ENCODE measurements at places on chromosomes 7 and 10. TPM values are rescaled to one million over a fixed set of nuclear protein-coding genes. Genes with fewer than 3 reads are reported as not detected.

- no peak for DNase-seq
These were observed 60.8 kb upstream of the EEPD1 start for GRCh38 chr7:36092221-36092771.

Gene GPR158
- 0.07 TPM for total RNA-seq

GRCh38 chr7:111239437-111239836 lies 148.5 kb downstream of the LRRN3 start:
- no peak for DNase-seq

- DNase-seq = no peak
These were observed 69.4 kb downstream of the RNF133 start for GRCh38 chr7:122629412-122629953.

Gene RELN
- 2.9 TPM for total RNA-seq

- no peak for DNase-seq
These were observed 43.6 kb downstream of the ANKRD61 start for GRCh38 chr7:6074612-6075380.

Gene SORBS1
- 422 TPM for total RNA-seq

Gene SPACDR
- total RNA-seq = 1.8 TPM

Gene IFIT1B
- 1.1 TPM for total RNA-seq

GRCh38 chr10:95815133-95815532 lies 59.2 kb downstream of the ENTPD1 start:
- DNase-seq = no peak

Gene SEPTIN7
- total RNA-seq = 254 TPM

DNA sequence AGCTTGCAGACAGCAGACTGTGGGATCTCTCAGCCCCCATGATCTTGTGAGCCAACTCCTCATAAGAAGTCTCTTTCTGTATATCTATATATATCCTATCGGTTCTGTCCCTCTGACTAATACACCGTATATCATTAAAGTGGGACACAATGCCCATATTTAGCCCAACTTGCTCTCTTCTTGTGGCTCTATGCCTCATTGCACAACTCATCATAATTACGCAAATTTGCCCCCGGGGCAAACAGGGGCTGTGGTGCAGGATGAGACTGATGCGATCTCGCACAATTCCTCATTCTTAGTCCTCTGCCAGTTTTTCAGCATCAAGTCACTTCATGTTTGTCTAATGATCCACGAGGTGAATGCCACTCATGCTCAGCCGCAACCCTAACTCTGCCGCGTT lies 183.2 kb downstream of the PRPF18 start:
- DNase-seq = no peak

DNA sequence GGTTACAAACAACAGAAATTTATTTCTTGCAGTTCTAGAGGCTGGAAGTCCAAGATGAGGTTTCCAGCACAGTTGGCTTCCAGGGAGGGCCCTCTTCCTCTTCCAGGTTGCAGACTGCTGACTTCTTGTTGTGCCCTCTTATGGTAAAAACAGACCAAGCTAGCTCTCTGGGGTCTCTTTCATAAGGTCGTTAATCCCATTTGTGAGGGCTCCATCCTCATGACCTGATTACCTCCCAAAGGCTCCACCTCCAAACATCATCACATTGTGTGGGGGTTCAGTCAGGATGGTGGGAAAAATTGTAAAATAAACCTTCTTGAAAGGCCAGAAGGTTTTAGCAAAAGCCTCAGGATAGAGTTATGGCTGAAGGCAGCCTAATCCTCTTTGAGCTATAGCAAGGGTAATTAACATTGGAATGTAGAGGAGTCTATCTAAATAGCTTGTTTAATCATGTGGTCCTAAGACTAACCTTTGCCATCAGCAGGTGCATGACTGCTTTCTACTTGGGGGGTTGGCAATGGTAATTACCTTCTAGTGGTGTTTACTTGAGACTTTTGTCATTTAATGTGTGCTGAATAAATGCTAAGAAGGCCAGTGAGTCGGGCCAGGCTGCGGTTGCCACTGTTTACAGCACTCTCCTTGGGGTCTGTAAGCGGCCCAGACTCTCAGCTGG lies 80.8 kb downstream of the PPP1R17 start:
- DNase-seq = no peak

Gene NRG3
- not detected for total RNA-seq

GRCh38 chr7:64618785-64619456 lies 47.0 kb upstream of the ZNF107 start:
- no peak for DNase-seq

Gene PTPRE
- total RNA-seq = 18.9 TPM

- no peak for DNase-seq
These were observed 49.3 kb upstream of the DAGLB start for GRCh38 chr7:6496842-6497636.
